ENCODE measurements at places on chromosomes 1 and 21.

- DNase-seq = no peak
These were observed 51.6 kb downstream of the IRF2BP2 start for GRCh38 chr1:234558330-234558836.

DNA sequence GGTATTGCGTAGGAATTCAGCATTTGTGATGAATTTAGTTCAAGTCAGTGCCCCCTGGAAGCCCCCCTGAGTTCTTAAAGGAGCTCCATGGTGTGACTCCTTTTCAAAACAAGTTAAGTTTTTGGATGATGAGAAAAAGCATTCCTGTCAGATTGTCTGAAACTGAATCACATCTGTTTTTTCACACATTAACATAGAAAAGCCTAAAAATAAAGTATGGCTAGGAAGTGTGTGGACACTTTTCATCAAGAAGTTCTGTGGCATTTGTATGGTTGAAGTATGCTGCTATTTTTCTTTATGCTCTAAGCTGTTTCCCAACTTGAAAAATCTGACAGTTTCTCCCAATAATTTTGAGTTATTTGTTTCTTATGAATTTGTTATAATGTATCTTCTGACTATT is 33.7 kb downstream of the PRDM2 start:
- DNase-seq = no peak

- no peak for DNase-seq
These were observed 12.0 kb upstream of the LPGAT1 start for GRCh38 chr1:211842518-211842917.

GRCh38 chr1:116954440-116954839 is 44.7 kb downstream of the PTGFRN start:
- DNase-seq = no peak

DNA sequence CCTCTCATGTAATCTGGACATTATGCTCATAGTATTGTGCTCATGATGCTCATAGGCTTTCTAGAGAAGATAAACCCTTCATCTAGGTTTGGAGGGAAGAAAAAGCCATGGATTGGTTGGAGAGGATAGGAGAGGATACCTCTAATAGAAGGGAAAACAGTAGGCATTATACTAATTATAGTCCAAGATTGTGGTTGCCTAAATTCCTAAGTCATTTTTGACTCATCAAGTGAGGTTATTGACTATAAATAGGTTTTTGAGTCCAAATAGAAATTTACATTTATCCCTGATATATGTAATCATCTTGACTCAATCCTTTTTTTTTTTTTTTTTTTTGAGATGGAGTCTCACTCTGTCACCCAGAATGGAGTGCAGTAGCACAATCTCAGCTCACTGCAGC is 5.0 kb downstream of the SYT11 start:
- no peak for DNase-seq

GRCh38 chr1:241235256-241235897 is 121.6 kb downstream of the RGS7 start:
- DNase-seq = no peak

GRCh38 chr1:93738075-93738622 is 56.5 kb upstream of the BCAR3 start:
- peak; percentile 96 for DNase-seq

GRCh38 chr1:46618754-46619415 is 2.3 kb upstream of the MOB3C start:
- no peak for DNase-seq

DNA sequence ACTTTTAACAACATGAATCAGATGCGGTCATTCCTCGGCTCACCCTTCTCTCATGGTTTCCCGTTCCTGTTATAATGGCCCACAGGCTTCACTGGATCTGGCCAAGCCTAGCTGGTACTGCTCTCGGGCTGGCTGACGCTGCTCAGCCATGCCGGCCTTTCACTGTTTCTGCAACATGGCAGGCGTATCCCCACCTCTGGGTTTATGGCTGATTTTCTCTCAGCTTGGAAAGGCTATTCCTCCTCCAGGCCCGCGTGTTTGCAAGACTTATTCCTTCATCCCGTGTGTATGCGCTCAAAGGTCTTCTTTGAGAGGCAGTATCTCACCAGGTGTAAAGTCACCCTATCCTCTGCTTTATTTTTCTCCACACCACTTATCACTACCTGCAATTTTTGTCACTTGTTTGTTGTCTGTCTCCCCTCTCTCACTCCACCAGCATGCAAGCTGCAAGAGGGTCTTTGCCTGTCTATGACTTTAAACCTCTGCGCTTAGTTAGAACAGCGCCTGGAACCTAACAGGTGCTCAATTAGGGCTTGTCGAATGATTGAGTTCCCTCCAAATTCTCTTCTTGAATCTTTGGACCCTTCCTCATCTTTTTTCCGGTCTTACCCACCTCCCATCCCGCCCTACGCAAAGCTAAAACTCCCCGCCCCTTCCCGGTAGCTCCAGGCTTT is 491 bp upstream of the RAP1A start:
- DNase-seq = no peak

GRCh38 chr1:248815407-248816034 is 10.2 kb downstream of the SH3BP5L start:
- no peak for DNase-seq

- DNase-seq = no peak
These were observed 44.6 kb downstream of the NFYC start for GRCh38 chr1:40736085-40736531.

DNA sequence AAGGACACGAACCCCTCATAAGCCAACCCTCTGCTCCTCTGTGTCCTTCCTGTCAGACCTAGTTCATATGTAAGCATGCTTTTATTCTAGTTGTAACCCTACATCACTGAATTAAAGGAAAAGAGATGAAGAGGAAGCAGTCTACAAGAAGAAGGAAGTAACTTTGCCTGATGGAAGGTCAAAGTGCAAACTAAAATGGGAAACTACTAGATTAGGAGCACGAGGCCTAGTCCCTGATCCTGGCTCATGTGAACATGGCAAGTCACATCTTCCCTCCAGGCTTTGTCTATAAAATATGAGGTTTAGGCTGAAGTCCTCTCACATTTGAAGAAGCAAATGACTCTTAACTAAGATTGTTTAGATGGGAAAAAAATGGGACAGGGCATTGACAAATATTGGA is 13.2 kb downstream of the ZMYND12 start:
- DNase-seq = no peak

All from ACHN (cell line).